Thyroid gland (tissue), 4 donors: ENCODE measurements at places on chromosomes 6 and 20. TPM values are rescaled to one million over a fixed set of nuclear protein-coding genes. Genes with fewer than 3 reads are reported as not detected.

DNA sequence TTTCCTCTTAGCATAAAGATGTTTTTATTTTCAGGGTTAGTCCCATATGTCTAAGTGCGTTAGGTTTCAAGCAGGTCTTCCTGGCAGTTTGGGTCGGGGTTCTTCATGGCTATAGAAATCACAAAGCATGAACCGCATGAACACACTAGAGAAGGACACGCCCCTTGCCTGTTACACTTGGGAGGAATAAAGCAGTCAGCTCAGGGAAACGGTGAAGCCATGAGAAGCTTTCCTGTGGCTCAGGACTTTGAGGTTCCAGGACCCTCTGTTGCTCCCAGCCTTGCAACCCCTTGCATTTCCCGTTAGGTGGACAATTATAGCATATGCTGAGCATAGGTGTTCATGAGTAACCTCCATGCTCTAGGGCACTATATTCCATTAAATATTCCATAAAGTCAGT lies 96.7 kb downstream of the SYCP2 start:
- H3K27me3 ChIP-seq: no peaks in the 10 kb centered on the region
- no peaks in the 10 kb centered on the region for H3K36me3 ChIP-seq
- no peak overlapping the region for H3K27ac ChIP-seq
- peaks cover 19% of the 10 kb centered on the region for H3K4me1 ChIP-seq
- peak; percentile 25 for DNase-seq
- H3K4me3 ChIP-seq: no peak overlapping the region

GRCh38 chr6:110654096-110654820 lies 161.0 kb downstream of the CDK19 start:
- H3K4me3 ChIP-seq: no peak overlapping the region
- DNase-seq: no peak
- H3K4me1 ChIP-seq: no peaks in the 10 kb centered on the region
- H3K36me3 ChIP-seq: no peaks in the 10 kb centered on the region
- no peak overlapping the region for H3K27ac ChIP-seq

DNA sequence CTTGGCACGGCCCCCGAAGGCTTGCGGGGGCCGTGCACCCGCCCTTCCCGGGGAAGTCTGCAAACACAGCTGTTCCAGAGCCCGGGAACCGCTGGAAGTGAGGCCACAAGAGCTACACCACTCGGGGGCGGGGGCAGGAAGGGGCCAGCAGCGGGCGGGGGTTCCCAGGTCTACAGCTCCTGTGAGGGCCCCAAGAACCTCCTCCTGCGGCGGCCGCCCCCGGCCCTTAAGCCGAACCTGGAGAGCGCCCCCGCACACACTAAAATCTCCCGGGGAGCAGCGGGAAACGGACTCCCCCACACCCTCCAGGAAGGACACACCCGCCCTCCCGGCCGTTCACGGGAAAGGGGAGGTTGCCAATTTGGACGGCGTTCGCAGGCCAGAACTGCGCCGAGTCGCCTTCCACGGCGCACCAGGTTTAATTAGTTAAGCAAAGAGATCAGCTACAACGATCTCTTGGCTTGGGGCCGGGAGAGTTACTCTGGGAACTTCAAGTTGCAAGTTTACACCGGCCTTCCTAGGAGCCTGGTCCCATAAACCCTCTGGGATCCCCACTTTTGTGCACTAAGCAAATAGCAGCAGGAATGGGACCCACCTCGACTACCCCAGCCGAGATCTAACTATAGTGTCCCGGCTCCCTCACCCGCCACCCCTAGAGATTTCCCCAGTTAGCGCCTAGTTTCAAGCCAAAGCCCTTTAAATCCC lies 1.7 kb downstream of the JAG1 start:
- no peaks in the 10 kb centered on the region for H3K36me3 ChIP-seq
- peak; percentile 70 for DNase-seq
- H3K27me3 ChIP-seq: no peaks in the 10 kb centered on the region

DNA sequence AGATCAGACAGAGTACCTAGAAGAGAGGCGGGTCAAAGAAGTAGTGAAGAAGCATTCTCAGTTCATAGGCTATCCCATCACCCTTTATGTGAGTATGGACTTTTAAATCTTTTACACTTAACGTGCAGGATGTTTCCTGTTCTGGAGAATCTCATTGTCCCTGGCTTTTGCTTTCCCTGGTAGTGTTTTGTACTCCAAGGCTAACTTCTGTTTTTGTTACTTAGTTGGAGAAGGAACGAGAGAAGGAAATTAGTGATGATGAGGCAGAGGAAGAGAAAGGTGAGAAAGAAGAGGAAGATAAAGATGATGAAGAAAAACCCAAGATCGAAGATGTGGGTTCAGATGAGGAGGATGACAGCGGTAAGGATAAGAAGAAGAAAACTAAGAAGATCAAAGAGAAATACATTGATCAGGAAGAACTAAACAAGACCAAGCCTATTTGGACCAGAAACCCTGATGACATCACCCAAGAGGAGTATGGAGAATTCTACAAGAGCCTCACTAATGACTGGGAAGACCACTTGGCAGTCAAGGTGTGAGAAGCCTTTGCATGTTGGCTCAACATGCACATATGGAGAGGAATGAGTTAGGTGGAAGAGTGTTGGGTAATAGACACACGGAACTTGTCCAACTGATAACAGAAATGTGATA lies 3.3 kb downstream of the HSP90AB1 start:
- no peak for DNase-seq
- no peaks in the 10 kb centered on the region for H3K27me3 ChIP-seq
- H3K36me3 ChIP-seq: peaks cover 61% of the 10 kb centered on the region
- H3K4me3 ChIP-seq: no peak overlapping the region
- H3K4me1 ChIP-seq: peaks cover 8% of the 10 kb centered on the region

DNA sequence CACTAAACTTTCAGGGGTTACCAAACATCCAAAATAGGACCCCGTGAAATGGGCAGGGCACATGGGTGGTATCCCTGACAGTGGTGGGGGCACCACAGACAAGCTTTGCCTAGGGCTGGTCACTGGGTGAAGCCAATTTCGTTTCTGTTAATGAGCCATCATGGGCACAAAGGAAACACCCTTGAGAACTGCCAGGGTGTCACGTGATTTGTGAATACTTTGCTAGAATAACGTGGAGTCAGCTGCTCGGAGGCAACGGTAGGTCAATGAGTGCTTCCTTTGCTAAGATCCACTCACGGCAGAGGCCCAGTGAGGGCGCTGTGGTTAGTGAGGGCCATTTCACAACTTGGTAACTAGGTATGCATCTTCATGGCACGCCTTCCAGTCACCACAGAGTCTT lies 87.7 kb upstream of the AGPAT4 start:
- H3K27me3 ChIP-seq: no peaks in the 10 kb centered on the region
- DNase-seq: no peak
- H3K4me3 ChIP-seq: no peak overlapping the region
- H3K36me3 ChIP-seq: no peaks in the 10 kb centered on the region
- H3K4me1 ChIP-seq: no peaks in the 10 kb centered on the region

GRCh38 chr6:10561611-10562199 lies 40.6 kb downstream of the GCNT2 start:
- H3K27me3 ChIP-seq: no peaks in the 10 kb centered on the region
- H3K4me1 ChIP-seq: peaks cover 28% of the 10 kb centered on the region
- DNase-seq: no peak

Gene CRIP3
- 0.45 TPM for total RNA-seq

Gene PTGIS
- total RNA-seq: 41.2 TPM

Gene IL17A
- not detected for total RNA-seq

Gene SLC17A3
- total RNA-seq: not detected
